ENCODE measurements at places on chromosomes 11 and 22.

- DNase-seq: no peak
These were observed 6.0 kb downstream of the TBCEL start for GRCh38 chr11:121029813-121030445.

GRCh38 chr22:45503050-45503815 lies 550 bp downstream of the FBLN1 start:
- no peak for DNase-seq

- no peak for DNase-seq
These were observed 2.4 kb downstream of the RASSF10 start for GRCh38 chr11:13011466-13012055.

DNA sequence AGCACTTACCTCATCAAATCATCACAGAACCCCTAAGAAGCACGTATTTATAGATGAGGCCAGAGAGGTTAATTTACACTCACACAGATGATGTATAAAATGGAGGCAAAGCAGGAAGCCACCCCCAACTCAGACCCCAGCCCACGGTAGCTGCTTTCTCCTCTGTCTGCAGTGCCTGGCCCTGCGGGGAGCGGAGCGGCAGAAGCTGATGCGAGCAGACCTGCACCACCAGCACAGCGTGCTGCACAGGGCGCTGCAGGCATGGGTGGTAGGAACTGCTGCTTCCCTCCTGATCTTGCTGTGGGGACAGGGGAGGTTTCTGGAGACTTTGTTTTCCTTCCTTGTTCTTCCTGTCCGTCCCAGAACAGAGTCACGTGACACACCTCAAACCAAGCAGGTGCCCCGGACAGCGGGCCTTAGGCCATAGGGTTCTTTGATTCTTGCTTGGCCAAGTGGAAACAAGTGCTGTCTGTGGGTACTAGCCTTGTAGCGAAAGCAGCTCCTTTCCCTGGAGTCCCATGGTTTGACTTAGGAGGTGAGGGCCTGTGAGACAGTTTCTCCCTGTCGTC lies 57.8 kb downstream of the PISD start:
- DNase-seq: no peak

GRCh38 chr11:1192741-1193325 lies 30.0 kb upstream of the MUC5B start:
- DNase-seq: no peak

DNA sequence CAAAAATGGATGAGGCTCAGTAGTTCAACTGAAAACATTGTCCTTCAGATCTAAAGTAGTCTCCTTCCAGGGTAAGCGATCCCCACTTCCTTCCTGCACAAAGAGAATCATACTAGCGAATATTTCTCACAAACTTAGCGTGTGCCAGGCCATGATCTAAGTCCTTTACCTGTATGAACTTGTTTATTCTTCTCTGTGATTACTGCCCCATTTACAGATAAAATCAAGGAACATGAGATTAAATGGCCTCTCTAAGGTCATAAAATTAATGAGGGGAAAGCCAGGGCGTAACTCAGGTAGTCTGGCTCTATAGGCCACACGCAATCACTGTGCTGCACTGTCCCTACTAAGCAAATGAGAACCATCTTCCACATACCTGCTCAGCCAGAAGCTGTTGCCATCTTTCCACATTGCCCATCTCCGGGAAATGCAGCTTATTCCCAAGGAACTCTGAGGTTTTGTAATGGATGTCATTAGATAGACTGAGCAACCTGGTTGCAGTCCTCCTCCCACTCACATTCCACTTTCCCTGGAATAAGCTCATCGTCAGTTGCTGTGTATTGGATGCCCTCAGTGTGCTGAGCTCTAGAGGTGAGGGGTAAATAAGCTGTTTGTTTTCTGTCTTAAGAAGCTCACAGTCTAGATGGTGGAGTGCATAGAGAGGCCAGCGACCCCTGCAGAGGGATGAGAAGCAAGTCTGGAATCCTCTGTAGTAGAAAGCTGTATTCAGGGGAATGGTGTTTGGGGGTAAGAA lies 146.3 kb downstream of the SNX19 start:
- DNase-seq: no peak

GRCh38 chr11:62035293-62035692 lies 67.9 kb upstream of the FTH1 start:
- DNase-seq: no peak

DNA sequence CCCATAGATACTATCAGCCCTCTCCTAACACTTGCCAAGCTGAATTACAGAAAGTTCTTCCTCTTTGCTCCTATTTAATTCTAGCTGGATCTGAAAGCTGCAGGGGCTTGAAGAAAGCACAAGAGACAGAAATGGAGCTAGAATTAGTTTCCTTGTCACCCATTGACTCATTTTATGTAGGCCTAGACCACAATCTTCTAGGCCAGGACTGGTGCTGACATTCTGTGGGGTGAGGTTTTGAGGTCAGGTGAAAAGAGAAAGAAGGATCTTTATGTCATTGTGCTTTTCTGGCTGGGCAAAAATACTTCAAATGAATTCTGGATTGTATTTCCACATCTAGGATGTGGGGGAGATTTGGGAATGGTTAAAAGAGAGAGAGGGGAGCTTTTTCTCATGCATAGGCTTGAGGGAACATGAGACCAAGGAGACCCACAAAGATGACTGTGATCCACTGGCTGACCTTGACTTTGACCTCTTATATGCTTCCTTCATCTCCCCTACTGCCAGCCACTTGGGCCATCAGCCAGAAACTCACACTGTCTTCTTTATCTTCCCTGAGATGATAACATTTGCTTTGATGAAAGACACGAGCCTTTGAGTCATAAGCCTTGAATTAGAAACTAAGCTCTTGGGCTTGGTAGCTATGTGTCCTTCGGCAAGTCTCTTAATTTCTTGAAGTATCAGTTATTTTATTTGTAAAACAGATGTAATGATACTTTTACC lies 274.9 kb upstream of the CADM1 start:
- DNase-seq: no peak

GRCh38 chr22:47036352-47036751 lies 273.9 kb downstream of the TBC1D22A start:
- no peak for DNase-seq

DNA sequence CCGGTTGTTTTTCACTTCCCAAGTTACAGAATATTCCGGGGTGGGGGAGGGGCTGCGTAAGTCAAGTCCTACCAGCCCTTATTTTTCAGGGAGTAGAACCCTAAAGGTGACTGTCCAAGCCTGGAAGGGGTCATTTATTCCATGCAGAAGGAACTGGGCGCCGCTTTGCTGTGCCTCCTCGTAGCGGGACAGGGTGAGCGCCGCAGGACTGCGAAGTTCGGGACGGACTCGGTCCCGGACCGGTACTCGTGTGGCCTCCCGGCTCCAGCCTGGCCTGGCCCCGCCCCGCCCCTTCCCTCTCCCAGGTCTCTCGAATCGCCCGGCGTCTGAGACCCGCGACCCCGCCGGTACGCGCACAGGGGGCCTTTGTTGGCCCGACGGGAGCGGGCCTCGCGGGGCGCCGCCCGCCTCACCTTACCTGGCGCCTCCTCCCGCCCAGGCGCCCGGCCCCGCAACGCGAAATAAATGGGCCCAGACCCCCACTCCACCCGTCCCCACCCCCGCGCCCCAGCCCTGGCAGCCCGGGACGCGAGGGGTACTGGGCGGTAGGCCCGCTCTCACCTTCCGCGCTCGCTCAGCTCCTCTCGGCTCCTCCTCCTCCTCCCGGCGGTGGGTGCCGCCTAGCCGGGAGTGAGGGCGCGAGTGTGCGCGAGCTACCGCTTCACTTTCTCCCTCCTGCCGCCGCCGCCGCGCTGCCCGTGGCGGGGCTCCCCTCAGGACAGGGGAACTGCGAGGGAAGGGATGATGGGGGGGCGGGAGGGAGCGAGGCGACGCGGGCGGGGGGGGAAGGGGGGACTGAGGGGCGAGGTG lies 698 bp downstream of the PAK1 start:
- DNase-seq: no peak

- no peak for DNase-seq
These were observed 763.2 kb upstream of the TENM4 start for GRCh38 chr11:80204021-80204420.

- no peak for DNase-seq
These were observed 32.1 kb upstream of the BAIAP2L2 start for GRCh38 chr22:38142606-38143005.

DNA sequence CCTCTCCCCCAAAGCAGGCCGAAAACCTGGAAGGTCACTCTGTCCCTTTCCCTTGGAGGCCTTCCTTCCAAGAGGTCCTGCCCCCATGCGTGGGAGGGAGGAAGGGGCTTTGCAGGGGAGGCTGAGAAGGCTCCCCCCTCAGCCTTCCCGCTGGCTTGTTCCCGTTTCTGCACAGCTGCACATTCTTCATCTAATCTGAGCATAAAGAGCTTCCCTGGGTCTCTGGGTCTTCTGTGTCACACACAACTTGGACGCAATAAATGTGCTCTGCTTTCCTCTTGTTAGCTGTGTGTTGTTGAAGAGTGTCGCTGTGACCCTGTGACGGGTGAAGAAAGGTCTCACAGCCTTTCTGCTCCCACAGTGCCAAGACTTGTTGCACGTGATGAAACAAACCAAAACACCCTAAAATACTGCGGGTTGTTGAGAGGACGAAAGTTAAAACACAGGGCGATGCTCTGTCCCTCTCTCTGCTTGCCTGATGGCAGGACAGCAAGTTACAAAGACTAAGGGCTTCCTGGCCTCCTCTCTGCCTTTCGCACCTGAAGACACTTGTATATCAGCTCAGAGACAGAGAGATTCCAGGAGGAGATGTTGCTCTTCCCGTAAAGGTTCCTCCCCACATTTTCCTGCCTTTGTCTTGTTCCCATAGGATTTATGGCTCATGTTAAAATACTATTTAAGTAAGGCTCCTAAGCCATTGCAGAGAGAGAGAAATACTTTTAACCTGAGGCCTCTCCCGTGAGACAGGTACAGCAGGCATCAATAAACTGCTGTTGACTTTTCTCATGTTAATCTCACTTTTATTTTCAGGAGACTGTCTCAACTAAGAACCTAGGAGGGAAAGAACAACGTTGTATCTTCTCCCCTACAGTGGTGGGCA lies 15.4 kb upstream of the IFITM3 start:
- DNase-seq: no peak

GRCh38 chr22:19453718-19454117 lies 6.2 kb upstream of the C22orf39 start:
- no peak for DNase-seq

DNA sequence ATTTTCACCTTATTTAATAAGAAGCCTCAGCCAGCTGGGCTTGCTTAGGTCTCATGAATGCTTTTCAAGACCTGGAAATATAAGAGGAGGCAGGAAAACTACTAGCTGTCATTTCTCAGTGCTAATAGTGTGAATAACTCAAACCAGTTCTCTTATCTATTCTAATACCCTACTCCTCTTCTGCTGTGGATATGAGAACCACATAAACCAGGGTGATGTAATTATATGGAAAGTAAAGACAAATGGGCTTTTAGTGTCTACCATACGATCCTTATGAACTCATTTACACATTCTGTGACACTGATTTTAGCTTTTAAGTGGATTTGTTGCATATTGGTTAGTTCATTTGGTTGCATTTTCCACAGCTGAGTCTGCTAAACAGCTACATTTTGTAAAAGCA lies 8.6 kb downstream of the PDGFD start:
- no peak for DNase-seq

- no peak for DNase-seq
These were observed 15.6 kb upstream of the C11orf91 start for GRCh38 chr11:33716243-33716642.

GRCh38 chr11:2036863-2037486 lies 39.3 kb upstream of the H19 start:
- DNase-seq: no peak

DNA sequence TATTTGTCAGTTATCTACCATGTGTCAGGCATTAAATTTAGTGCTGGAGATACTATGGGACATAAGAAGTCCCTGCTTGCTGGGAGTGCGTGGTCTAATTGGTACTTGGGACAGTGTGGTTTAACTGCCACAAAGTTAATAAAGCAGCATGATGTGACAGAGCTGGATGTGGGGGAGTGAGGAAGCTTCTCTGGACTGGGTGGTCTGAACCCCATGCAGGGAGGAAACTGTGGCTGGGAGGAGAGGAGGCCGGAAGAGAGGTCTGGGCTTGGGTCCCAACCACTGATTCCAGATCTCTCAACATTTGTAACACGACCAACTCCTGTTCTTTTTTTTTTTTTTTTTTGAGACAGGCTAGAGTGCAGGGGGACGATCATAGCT lies 37.1 kb downstream of the ST3GAL4 start:
- DNase-seq: no peak

DNA sequence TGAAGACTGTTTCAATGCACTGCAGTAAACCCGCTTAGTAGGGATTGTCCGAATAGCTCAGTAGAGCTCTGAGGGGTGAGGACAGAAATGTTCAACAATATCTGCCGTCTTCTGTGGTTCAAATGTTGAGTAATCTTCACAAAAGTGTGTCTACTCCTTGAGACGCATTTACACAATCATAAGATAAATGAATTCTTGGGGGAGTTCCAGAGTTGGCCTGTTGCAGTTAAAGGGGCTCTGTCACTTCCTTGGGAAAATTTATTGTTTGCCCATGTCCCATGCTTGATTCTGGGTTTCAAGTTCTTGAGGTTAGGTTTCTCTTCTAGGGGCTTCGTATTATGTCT lies 614 bp downstream of the ANO3 start:
- no peak for DNase-seq

- no peak for DNase-seq
These were observed 23.0 kb downstream of the LIMK2 start for GRCh38 chr22:31235081-31235480.

GRCh38 chr11:12808519-12808918 lies 134.3 kb downstream of the TEAD1 start:
- DNase-seq: no peak

DNA sequence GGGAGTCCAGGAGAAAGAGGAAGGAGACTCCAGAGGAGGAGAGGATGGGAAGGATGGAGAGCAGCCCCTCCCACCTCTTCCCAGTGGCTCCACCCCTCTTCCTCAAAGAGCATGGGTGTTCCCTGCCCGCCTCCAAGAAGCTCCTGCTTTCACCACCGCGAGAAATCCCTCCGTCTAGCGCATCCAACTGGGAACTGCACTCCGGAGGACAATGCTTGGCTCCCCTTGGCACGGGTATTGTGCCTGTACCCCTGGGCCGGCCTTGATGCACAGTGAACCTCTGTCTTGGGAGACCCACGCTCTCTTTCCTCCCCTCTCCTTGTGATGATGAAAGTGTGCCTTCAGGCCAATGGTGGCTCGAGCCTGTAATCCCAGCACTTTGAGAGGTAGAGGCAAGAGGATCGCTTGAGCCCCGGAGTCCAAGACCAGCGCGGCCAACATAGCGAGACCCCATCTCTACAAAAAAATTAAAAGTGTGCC lies 14.9 kb upstream of the ADA2 start:
- DNase-seq: no peak

- DNase-seq: peak; percentile 77
These were observed 398 bp upstream of the ATG16L2 start for GRCh38 chr11:72813740-72814285.

GRCh38 chr22:23382428-23383218 lies 197.5 kb downstream of the IGLL1 start:
- no peak for DNase-seq

DNA sequence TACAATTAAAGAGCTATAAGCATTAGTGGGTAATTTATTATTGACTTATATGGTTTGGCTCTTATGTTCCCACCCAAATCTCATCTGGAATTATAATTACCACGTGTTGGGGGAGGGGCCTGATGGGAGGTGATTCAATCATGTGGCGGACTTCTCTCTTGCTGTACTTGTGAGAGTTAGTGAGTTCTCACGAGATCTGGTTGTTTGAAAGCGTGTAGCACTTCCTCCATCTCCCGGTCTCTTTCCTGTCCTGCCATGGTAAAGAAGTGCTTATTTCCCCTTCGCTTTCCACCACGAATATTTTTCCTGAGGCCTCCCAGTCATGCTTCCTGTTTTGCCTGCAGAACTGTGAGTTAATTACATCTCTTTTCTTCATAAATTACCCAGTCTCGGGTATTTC lies 28.1 kb upstream of the CHORDC1 start:
- no peak for DNase-seq

- DNase-seq: no peak
These were observed 3.1 kb downstream of the SLN start for GRCh38 chr11:107708792-107709191.

Data from caudate nucleus (tissue), 63 donors.